ENCODE measurements at places on chromosomes 1 and 21. TPM values are rescaled to one million over a fixed set of nuclear protein-coding genes. Genes with fewer than 3 reads are reported as not detected.

- DNase-seq, result no peak
Observed at GRCh38 chr1:231138236-231138635, 23.6 kb upstream of the TRIM67 start.

GRCh38 chr21:17775431-17776126, 43.6 kb downstream of the C21orf91 start:
- no peak for DNase-seq

GRCh38 chr1:29688471-29689365, 452.4 kb downstream of the PTPRU start:
- peak; percentile 88 for DNase-seq

- DNase-seq, result no peak
Observed at GRCh38 chr1:157566484-157567300, 14.4 kb upstream of the FCRL5 start.

GRCh38 chr1:166176416-166176815, 9.6 kb upstream of the FAM78B start:
- no peak for DNase-seq

DNA sequence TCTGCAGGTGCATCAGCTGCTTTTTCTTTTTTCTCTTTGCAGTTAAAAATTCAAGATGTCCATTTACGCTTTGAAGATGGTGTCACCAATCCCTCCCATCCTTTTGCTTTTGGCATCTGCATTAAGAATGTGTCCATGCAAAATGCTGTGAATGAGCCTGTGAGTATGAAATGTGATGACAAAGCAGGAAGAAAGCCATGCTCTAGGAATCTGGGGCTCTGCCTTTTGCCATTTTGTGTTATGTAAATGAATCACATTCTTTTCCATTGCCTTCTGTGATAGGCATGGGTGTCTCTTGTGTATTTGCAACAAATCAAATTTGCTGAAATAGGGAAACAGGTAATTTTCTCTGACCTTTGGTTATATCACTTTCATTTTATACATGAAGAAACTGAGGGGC, 19.4 kb downstream of the VPS13D start:
- DNase-seq, result peak; percentile 58

Gene IGSF3
- total RNA-seq, result under 0.01 TPM

Gene GABRD
- total RNA-seq, result not detected

Gene EXTL1
- total RNA-seq, result 0.90 TPM

Gene OR2M7
- not detected for total RNA-seq

Gene C1QC
- total RNA-seq, result not detected

Data from IMR-90 (cell line).